ENCODE measurements at places on chromosomes 7 and 10.

DNA sequence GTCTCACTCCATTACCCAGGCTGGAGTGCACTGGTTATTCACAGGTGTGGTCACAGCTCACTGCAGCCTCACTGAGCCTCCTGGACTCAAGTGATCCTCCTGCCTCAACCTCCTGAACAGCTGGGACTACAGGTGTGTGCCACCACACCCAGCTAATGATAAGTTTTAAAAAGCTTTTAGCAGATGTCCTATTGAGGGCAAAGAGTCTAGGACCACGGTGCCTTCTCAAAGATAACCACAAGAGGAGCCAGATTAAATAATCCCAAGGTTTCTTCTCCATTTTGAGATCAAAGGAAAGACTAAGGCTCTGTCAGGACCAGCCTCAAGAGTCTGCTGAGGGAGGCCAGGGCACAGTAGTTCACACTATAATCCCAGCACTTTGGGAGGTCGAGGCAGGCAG lies 4.7 kb downstream of the ATP5MF start:
- no peak for DNase-seq

- DNase-seq: no peak
Observed at GRCh38 chr7:80832006-80832405, 86.8 kb downstream of the SEMA3C start.

- no peak for DNase-seq
Observed at GRCh38 chr10:28214219-28214618, 88.6 kb downstream of the MPP7 start.

GRCh38 chr10:68095153-68095552 lies 14.1 kb upstream of the MYPN start:
- no peak for DNase-seq

DNA sequence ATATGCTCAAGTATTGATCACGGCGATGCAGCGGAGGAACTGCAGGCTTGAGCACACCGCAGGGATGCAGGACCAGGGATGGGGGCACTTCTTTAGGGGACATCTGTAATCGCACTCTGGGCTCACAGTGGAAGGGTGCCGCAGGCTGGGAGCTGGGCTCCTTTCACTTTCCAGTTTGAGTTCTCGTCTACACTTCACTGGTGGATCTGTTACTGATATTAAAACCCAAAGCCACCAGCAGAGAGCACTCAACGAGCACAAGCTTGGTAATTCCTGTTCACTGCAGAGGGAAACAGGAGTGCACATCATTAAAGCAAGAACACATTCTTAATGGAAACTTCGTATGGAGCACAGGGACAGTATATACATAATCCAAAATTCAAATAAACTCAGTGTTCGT lies 91.3 kb downstream of the PARD3 start:
- no peak for DNase-seq

DNA sequence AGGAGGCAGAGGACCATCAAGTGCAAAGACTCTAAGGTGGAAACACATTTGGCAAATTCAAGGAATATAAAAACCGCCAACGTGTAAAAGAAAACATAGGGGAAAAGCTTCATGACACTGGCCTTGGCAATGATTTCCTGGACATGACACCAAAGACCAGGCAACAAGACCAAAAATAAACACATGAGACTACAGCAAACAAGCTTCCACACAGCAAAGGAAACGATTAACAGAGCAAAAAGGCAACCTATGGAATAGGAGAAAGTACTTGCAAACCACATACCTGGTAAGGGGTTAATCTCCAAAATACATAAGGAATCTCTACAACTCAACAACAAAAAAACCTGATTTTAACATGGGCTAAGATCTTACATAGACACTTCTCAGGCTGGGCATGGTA lies 3.5 kb downstream of the GSTO1 start:
- no peak for DNase-seq

GRCh38 chr10:23203369-23204325 lies 11.5 kb downstream of the PTF1A start:
- no peak for DNase-seq

- no peak for DNase-seq
Observed at GRCh38 chr10:1448252-1448930, 288.9 kb downstream of the ADARB2 start.

GRCh38 chr10:1368842-1369171 lies 312.6 kb downstream of the WDR37 start:
- DNase-seq: no peak

- DNase-seq: no peak
Observed at GRCh38 chr10:12873172-12873571, 128.3 kb downstream of the CCDC3 start.

DNA sequence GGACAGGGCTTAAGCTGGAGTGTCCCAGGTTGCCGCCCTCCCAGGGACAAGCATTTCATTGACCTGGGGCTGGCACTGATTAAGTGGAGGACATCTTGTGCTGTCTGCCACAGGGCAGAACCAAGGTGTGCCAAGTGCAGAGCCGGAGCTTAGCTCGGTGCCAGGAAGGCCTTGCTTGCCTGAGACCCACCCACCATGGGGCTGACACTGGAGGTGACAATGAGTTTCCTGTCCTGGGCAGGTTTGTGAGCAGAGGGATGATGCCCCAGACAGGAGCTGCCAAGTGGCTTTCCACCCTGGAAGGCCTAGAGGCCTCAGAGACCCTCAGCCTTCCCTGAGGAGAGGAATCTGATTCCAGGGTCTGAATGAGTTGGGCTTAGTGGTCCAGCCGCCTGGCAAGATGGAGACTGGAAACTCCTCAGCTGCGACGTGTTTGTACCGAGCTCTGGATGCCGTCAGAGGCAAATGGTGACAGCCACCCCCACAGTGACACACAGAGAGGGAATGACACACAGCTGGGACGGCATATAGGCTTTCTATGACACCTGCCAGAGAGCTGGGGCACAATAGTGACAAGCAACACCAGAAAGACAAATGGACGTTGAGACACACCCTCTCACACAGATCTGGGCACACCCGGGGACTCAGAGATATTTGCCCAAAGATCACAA lies 2.6 kb downstream of the ADCYAP1R1 start:
- no peak for DNase-seq

- no peak for DNase-seq
Observed at GRCh38 chr10:77907900-77908717, 18.4 kb downstream of the DLG5 start.

GRCh38 chr10:130416334-130417150 lies 280.4 kb downstream of the GLRX3 start:
- peak; percentile 19 for DNase-seq

- DNase-seq: peak; percentile 86
Observed at GRCh38 chr10:95513941-95514392, 47.2 kb downstream of the SORBS1 start.

- DNase-seq: no peak
Observed at GRCh38 chr10:102654969-102655368, 10.7 kb downstream of the TRIM8 start.

GRCh38 chr10:75468612-75469005 lies 37.2 kb downstream of the LRMDA start:
- peak; percentile 72 for DNase-seq

DNA sequence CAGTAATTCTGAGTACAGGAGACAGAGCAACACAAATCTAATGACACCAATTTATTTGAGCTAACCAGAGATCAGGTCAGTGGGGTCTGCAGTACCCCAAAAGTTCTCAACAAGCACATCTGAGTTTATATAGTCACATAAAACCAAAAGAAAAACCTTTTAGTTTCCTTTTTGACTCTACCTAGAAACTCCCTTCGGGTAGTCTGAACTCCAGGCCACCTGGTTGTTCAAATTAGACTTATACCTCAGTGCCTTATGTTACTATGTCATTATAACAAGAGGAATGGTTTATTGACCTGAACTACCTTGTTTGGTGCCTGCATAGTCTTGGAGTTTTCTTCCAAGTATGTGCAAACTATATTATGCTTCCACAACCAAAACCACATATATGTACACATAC lies 14.6 kb downstream of the ZCWPW1 start:
- no peak for DNase-seq

DNA sequence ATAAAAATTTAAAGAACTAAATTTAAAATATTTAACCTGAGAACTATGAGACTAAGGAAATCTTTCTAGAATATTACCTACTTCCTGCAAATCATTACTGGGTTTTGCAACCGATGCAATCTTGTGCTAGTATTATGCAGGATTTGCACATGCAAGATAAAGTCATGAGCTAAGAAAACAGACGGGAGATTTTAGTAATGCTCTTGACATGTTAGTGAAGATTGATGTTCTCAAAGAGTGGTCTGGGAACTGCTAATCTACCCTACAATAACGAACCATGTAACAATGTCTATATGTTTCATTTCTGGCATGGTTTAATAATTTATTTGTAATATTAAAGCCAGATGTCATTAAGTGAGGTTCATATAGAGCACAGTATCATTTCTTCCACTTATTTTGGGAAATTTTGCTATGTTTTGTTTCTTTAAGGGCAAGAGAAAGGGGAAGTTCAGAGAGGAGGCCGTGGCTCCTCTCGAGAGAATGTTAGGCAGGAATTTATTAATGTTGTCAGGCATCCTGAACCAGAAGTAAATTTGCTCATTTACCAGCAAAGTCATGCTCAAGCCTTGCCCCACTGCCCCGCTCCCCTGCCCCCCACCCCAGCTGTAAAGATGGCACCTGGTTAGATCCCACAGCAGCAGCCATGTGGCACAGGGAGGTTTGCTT lies 22.8 kb downstream of the LRRC17 start:
- DNase-seq: no peak

DNA sequence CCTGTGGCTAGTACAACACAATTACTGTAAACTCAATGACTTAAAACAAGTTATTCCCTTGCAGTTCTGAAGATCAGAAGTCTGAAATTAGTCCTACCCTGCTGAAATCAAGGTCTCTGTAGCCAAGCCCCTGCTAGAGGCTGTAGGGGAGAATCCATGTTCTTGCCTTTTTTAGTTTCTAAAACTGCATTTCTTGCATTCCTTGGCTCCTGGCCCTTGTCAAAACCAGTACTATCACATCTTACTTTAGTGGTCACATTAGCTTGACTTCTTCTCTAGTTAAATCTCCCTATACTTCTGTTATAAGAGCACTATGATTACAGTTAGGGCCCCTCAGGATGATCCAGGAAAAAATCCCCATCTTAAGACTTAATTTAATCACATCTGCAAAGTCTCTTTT lies 567.0 kb downstream of the GFRA1 start:
- DNase-seq: no peak

DNA sequence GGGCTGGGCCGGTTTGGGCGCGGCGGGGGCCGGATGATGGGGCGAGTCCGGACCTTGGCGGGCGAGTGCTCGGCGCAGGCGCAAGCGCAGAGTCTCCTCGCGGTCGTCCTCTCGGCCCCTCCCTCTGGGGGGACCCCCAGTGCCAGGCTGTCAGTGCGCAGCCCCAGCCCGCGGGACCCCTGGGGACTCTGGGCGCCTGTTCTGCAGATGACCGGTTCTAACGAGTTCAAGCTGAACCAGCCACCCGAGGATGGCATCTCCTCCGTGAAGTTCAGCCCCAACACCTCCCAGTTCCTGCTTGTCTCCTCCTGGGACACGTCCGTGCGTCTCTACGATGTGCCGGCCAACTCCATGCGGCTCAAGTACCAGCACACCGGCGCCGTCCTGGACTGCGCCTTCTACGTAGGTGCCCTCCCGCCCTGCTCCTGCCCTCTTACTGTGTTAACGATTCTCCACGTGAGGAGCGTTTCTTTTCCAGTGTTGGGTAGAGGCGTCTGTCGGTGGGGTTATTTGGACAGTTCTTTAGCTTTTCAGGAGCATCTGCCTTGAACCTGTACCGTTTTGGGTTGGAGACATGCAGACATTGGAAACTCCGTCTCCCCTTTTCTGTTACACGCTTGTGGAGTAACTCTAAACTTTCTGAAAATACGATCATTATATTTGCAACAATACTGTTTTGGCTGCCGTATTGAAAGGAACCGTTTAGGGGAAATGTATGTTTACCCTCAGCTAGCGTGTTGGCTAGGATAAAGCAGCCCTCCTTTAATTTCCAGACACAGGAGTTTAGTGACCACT lies 706 bp downstream of the BUB3 start:
- no peak for DNase-seq

DNA sequence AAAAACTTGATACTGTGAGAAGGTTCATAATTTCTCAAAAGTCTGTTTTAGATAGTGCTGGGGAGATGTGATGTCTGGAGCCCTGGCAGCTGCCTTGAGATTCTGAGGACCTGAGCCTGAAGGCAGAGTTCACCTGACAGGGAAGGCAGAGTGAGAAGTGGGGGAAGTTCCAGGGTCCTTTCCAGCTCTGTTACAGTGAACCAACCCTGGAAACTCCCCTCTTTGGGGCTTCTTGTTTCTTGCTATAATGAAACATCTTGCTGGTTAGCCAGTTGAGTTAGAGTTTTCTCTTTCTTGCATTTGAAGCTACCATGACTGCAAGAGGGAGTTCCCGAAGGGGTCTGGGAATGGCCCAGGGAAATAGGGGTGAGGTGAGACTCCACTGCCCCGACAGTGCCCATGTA lies 158.9 kb upstream of the TNRC18 start:
- DNase-seq: no peak

DNA sequence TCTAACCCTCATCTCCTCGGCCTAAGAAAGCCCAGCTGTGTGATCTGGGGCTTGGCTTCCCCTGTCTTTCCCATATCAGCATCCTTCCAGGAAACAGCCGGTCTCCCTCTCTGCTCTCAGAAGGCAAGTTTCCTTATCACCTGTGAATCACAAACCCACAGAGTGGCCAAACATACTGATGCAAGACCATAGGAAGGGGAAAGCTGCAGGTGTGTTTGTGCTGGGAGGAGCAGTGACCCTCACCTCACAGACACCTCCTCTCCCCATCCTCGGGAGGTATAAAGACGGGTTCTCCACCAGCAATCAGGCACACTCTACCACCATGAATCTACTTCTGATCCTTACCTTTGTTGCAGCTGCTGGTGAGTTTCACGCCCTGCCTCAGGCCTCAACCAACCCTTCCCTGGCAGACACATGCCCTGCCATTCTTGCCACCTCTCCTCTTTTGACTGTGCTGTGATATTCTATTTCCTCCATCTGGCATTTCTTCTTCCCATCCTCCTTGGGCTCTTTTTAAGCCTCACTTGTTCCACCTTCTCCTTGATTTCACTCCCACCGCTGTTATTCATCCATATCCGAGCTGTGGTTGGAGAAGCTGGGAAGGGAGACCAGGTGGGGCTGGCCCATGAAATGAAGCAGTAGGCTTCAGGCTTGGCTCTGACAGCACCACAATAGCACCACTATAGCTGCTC lies at the start of gene PRSS2:
Gene PRSS2, plus strand, starts transcription at position 310 of the 692 bp plus-strand sequence. Its CDS starts 13 bp downstream, at position 323.
- DNase-seq: no peak

DNA sequence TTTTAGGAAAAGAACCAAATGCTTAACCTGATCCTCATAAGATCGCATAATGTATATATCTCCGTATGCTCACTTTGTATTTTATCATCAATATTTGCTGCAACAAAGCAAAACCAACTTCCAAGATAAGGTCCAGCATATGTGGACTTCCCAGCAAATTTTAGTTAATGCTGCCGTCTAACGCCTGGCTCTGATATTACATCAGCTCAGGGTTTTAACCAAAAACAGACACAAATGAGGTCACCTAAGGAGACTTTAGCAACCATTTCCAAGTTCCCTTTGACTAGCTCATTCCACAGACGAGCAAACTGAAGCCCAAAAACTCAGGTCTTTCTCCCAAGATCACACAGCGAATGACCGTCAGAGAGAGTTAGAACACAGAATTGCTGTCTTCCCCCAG lies 59.4 kb upstream of the UCN3 start:
- no peak for DNase-seq

GRCh38 chr10:116099023-116099420 lies 174.0 kb downstream of the GFRA1 start:
- DNase-seq: no peak
